NCI-H1092 (cell line): ENCODE measurements at places on chromosomes 5 and 9.

GRCh38 chr5:133106761-133107572 lies 55.2 kb downstream of the HSPA4 start:
- DNase-seq, result no peak

GRCh38 chr5:110257971-110258370 lies 468.5 kb downstream of the TMEM232 start:
- no peak for DNase-seq

DNA sequence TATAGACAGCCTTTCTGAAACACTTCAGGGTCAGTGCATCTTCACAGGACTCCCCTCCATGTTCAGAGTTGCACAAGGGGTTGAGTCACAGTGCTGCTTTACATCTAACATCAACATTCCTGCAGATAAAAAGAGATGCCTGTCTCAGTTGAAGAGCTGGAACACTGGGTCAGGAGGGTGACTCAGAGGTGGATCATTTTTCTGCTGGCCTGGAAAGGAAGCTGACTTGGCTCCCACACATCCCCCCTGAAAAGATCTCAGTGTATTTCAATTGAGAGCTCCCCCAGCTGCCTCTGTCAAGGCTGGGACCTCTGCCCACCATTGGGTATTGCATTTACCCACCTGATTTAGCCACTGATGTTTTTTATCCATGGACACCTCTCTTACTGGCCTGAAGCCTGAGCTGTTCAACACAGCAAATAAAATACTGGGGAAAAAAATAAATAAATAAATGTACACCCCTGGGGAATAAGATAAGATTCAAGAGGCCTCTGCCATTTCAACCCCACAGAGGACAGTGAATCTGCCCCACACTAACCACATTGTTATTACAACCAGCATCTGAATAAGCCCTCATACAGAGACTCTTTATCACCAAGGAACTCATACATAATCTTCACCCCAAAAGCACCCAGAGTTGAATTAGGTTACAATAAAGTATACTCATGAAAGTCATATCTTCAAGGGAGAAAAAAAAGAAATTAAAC lies 716.4 kb downstream of the SEMA5A start:
- DNase-seq, result no peak

GRCh38 chr5:39256477-39257235 lies 37.3 kb upstream of the FYB1 start:
- DNase-seq, result no peak

DNA sequence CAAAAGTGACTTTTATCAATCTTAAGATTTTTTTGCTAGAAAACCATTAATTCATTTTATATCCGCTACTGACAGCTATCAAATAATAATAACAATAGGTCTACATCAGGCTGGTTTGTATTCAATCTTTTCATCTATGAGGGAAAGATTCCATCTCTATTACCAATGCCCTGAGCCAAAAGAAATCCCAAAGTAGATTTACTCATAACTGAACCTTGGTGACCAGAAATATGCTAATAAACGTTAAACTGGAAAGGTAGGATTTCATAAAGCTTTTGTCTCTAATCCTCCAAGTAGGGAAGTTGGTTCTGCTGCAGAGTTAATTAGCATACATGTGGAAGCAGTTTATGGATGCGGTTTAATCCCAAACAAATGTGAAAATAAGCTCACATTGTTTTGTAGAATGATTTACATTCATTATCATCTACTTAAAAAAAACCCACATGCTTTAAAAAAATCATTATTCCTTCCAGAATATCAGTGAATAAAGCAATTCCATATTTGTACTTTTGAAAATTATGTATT lies 715.5 kb downstream of the CETN3 start:
- no peak for DNase-seq

DNA sequence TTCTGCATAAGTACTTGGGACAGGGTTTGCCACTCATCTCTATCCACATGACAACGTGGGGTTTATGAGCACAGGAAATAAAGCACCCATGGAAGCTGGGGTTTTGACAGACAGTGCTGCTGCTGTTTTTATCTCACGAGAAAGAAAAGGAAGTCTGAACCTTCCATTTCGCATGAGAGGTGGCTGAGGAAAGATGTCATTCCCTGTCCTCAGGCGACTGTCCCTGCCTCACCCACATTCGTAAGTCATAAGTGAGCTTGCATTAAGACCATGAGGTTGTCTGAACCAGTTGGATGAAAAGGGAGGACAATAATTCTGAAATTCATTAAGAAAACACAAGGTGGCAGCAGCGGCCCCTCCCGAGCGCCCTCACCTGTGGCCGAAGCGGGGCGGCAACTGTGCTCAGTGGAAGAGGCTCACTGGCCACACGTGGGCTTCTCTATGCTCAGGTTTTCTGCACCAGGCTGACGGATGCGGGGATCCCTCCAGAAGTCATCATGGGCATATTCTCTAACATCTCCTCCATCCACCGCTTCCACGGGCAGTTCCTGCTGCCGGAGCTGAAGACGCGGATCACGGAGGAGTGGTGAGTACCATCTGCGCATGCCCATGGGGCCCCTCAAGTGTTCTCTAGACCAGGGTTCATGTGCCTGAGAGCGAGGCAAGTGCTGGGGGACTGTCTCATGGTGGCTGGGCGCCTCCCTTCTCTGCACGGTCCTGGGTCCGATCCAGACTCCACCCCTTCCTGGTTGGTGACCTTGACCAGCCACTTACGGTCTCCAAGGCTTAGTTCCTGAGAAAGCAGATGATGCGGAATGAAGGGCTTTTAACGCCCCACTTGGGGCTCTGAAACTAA lies 54.7 kb upstream of the SUSD3 start:
- peak; percentile 17 for DNase-seq

GRCh38 chr5:61229416-61229815 lies 67.1 kb upstream of the SMIM15 start:
- no peak for DNase-seq

- no peak for DNase-seq
Observed at GRCh38 chr5:44085083-44085482, 304.1 kb downstream of the FGF10 start.

DNA sequence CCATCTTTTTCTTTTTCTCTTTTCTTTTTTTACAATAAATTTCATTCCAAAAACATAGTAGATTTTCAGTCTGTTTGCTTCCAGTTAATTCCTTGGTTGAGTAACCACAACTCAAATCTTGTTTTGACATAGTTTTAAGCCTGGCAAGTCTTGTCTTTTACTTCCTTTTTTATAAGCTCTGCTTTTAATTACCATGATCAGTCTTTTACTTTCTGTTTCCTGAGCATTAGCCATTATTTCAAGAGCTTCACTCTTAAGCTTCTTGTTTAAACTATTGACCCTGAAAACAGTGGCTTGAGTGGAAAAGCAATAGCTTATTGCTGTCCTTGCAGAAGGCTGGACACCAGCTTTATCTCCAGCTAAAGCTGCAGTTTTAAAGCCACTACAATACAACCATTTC lies 1363.3 kb downstream of the MAT2B start:
- no peak for DNase-seq

- no peak for DNase-seq
Observed at GRCh38 chr9:2026220-2026997, 11.3 kb downstream of the SMARCA2 start.

DNA sequence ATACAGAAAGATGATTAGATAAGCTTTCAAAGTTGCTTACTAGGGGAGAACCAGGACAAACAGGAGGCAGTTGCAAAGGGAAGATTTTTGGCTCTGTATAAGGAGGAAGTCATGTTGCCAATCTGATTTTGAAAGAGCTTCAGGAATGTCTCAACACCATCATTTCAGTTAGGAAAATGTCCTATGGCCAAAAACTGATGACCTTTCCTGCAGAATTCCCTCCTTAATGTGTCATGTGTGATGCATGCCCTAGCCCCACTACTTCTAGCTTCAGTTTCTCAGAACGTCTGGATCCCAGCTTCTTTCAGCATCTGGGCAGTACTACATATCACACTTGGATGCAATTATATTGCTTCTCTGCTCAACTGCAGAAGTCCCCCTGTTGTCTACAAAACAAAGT lies 211.5 kb upstream of the NREP start:
- DNase-seq, result no peak

- DNase-seq, result no peak
Observed at GRCh38 chr5:135072387-135073281, 38.6 kb upstream of the PITX1 start.

DNA sequence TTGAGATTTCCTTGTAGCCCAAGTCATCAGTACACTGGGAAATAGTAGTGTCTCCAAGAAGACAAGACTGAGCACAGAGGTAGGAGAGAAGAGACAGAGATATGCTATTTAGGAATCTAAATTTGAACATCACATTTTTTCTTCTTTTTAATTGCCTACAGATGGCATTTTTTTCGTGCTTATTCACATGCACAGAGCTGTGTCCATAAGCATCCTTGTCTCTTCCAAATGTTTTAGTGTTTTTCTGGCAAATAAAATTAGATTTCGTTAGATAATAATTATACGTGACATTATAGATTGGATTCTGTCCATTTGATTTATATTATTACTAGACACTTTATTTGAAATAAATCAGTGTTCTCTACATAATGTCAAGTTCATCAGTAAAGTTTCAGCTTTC lies 80.9 kb downstream of the PRR16 start:
- DNase-seq, result no peak

- no peak for DNase-seq
Observed at GRCh38 chr5:55993731-55994494, 850 bp downstream of the IL6ST start.

DNA sequence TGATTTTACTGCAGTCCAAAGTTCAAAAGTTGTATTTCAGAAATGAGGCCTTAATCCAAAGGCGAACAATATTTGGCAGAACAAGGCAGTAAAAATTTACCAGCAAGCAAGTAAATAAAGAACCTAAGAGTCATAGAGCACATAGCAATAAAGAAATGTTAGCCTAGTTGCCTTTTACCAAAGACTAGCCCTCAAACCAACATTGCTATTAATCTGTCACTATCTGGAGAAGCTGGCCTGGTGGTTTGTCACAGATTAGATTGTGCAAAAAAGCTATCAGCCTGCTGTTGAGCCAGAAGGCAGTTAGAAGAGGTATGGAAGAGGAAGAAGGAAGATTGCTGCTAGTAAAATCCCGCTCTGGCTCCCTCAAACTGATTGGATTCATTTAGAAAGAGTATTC lies 304.7 kb upstream of the KLF4 start:
- no peak for DNase-seq

DNA sequence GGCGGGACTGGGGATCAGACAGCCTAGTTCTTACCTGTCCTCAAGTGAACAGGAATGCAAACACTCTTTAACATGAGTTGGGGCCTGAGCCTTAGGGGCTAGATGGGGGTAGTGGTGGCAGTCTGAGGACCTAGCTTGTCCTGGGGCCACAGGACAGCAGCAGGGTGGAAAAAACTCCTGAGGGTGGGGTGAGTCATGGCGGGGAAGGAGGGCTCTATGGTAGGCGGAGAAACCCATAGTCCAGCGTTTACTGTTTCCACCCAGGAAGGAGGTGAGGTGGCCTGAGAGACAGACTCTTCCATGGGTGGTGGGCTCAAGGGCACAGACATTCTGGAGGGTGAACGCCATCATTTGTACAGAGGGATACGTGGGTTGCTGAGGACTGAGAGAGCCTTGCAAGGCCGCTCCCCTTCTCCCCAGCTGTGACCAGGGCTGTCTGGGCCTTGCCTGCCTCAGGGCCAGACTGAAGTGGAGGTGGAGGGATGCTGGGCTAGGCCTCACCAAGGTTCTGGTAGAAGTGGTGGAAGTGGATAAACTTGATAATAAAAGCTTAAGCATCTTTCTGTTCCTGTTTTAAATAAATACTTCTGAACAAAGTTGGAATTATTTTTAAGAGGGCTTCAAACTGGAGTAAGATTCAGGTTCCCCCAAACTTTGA lies 1.1 kb upstream of the TSPAN17 start:
- DNase-seq, result no peak

DNA sequence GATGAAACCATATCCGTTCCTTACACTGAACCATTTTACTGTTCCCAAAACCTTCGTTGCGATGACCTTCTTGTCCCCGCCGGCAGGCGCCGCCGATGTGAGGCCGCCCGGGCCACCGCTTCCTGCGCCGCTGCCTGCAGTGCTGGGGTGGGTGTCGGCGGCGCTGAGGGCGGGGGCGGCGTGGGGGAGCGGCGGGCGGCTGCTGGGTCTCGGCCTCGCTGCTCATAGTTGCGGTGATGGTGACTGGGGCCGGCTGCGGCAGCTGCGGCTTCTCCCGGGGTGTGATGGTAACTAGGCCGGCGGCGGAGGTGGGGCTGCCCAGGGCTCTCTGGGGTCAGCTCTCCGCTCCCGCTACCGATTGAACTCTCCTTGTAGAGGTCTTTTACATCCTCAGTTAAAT lies 14.1 kb upstream of the OR2S2 start:
- no peak for DNase-seq

DNA sequence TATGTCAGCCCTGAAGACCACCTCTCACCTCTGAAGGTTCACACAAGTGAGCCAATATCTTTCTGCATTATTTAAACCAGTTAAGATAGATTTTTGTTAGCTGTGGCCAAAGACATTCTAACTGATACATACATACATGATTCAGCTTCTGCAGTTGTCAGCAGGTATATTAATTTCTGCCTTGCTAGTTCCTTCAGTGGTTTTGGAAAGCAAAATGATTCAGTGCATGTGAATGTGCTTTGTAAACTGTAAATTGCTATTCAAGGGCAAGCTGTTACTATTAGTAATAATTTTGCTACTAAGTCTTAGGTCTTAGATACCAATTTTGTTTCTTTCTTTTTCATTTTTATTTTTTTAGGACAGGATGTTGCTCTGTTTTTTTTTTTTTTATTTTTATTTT lies 89.2 kb upstream of the ERBIN start:
- no peak for DNase-seq

DNA sequence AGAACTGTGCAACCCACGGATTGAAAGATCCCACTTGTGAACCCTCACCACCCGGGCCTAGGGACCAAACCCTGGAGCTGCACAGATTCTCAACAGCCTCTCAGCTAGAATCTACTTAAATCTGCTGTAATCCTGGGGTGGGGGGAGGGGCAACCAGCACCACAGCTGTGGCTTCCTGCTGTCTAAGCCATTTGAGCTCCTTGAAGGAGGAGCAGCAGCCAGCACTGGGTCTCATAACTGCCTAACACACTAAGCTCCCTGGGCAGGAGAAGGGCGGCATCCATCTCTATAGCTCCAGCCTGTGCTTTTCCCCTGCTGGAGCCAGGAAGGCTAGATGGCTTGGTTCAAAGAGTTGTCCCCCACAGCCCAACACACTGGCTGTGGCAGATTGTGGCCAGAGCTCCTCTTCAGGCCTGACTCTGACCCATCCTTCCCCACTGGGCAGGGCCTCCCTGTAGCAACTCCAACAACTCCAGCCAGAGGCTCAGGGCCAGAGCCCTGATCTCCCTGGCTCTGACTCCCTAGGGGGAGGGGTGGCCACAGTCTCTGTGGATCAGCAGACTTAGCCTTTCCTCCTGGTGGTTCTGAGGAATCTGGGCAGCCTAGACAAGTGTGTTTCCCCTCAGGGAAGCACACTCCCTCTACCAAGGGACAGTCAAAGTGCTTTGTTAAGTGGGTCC lies 72.0 kb upstream of the C9orf72 start:
- DNase-seq, result no peak

- peak; percentile 81 for DNase-seq
Observed at GRCh38 chr9:14616188-14616982, 76.8 kb downstream of the ZDHHC21 start.

GRCh38 chr5:134436523-134437339 lies 25.1 kb upstream of the CDKN2AIPNL start:
- peak; percentile 40 for DNase-seq
